Hematopoietic multipotent progenitor cell treated with erythropoietin and hydrocortisone succinate and interleukin-3 and kit ligand, for 6 days (in vitro differentiated cells): ENCODE measurements at places on chromosomes 2 and 18.

DNA sequence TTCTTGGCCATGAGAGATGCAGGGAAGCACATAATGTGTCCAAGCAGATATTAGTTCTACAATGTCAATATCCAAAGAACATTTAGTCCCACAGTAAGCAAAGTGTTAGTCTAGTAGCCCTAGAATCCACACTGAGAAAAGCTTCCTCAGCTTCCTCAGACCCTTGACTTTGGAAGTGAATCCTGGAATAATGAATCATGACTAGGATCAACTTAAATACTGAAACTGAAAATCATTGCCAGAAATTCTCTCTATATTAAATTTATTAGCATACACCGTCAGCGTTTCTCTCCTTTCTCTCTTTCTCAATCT is 356.9 kb upstream of the ACVR2A start:
- DNase-seq: no peak

GRCh38 chr18:13223311-13224143 is 5.0 kb downstream of the LDLRAD4 start:
- peak; percentile 66 for DNase-seq

GRCh38 chr2:178450524-178450773 is 526 bp downstream of the PRKRA start:
- DNase-seq: no peak

- no peak for DNase-seq
Measured at GRCh38 chr18:50190236-50190635, 4.7 kb downstream of the MYO5B start.

DNA sequence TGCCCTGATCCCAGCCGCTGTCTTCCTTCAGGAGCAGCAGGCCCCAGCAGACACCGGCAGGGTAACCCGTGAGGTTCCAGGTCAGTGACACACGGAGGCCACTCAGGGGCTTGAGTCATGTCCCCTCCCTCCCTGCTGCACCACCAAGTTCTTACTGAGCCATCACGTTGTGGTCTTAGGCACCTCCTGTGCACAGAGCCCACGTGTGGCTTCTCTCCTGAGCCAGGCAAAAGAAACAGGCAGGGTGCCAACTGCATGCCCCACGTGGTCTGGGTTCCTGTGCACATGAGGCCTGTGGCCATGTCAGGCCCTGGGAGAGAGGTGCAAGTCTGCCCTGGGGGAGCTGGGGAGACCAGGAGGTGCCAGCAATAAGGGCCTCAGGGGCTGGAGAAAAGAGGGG is 264.8 kb downstream of the KLHL29 start:
- DNase-seq: peak; percentile 57

- no peak for DNase-seq
Measured at GRCh38 chr2:120778244-120778643, 42.6 kb downstream of the GLI2 start.

GRCh38 chr2:37020212-37020886 is 54.0 kb upstream of the STRN start:
- DNase-seq: no peak

DNA sequence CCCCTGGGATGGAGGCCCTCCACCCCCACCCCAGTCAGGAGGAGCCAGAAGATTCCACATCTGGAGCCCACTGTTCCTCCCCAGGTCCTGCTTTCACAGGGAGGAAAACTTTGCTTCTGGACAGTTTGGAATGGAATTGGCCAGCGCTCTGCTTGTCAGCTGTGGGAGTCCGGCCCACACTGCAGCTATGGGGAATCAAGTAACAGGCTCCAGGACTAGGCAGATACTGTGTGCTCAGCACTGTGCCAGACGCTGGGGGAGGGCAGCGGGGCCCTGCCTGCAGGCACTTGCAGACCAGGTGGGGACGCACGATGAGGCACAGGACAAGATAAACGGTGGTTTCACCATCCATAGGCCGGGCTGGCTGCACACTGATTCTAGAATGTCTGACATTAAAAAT is 114.0 kb downstream of the STPG4 start:
- no peak for DNase-seq
